Kidney glomerular epithelial cell (primary cell): ENCODE measurements at places on chromosomes 11 and 22.

- peak; percentile 25 for DNase-seq
Observed at GRCh38 chr22:19942157-19943081, 801 bp upstream of the TXNRD2 start.

DNA sequence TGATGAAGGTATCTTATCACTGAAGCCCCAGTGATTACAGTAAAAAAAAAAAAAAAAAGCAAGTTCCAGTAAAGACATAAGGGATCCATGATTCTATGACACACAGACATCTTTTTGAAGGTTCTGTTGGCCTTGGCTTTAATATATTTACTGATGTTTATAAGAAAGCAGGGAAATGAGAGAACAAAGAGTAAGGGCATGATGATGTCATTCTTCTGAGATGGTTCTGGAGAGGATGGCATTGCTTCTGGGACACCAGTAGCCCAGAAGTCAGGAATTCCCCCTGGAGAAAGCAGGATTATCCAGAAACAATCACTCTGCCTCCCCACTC is 233.6 kb downstream of the FAM76B start:
- DNase-seq = no peak

- DNase-seq = peak; percentile 81
Observed at GRCh38 chr11:72041364-72042063, 38.8 kb downstream of the NUMA1 start.

DNA sequence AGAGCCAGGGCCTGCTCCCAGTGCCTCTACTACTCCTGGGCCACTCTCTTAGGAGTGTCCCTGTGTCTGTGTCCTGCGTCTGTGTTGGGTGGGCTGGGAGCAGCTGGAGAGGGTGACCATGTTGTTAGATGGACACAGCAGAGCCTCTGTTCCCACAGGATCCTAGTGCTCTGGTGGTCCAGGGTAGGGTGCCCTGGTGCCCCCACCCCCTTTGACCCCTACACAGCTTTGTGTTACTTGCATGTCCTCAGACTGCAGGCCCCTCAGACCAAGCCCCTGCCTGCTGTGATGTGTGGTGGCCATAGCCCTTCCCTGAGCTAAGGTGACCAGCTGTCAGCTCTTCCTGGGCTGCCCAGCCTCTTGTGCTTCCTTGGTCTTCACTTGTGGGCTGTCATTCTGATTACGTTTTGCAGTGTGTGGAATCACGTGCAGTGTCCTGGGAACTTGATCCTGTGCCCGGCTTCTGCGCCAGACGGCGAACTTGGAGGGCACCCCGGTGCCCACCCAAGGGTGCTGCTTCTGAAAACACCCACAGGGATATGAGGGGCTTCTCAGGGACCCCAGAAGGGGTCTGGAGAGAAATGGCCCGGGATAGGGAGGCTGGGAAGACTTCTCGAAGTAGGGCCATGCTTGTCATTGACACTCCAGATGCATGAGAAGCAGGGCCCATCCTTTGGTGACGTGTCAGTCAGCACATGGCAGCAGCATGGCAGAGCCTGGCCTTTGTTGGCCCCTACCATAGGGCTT is 1.5 kb downstream of the TANGO2 start:
- no peak for DNase-seq

DNA sequence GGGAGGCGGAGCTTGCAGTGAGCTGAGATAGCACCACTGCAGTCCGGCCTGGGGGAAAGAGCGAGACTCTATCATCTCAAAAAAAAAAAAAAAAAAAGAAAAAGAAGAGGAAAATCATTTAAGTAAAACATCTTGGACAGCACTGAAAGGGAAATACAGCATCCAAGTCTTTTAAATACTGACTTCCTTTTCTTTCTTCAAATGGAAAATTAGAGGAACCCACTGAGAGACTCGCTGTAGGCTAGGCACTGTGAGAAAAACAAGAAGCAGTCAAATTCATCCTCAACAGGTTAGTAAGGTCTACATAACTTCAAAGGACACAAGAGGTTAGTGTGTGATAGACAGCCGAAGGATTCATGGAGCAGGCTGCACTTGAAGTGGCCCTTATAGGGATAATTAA is 243.7 kb downstream of the BLID start:
- no peak for DNase-seq

- peak; percentile 42 for DNase-seq
Observed at GRCh38 chr22:26660961-26661578, 3.7 kb downstream of the MIAT start.

GRCh38 chr11:117940736-117941135 is 11.5 kb upstream of the TMPRSS13 start:
- no peak for DNase-seq

DNA sequence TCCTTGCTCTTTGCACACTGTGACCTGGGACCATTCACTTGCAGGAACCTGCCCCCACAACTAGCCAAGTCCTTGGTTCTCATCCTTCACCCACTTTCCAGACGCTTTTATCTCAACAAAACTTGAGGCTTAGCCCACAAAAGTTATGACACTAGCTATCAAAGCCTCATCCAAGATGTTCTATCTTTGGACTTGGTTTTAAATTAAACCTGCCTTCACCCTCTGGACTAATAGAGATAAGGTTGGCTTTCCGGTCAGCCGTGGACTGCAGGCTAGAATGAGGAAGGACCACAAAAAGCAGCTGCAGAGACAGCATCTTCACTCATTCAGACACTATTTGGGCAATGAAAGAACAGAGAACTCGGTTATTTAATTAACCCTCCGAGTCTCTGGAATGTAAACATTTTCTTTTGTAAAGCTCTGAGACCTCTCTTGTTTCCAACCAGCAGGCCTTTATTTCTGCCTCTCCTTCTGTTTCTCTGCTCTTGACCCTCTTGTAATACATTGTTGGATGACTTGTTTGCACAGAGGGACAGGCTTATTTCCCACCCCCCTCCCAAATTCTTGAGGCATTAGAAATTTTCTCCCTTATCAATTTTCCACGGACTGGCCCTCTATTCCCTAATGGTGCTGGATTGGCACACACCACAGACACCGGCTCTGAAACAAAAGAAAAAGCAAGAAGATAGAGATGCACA is 41.4 kb downstream of the ARL14EP start:
- DNase-seq = no peak

DNA sequence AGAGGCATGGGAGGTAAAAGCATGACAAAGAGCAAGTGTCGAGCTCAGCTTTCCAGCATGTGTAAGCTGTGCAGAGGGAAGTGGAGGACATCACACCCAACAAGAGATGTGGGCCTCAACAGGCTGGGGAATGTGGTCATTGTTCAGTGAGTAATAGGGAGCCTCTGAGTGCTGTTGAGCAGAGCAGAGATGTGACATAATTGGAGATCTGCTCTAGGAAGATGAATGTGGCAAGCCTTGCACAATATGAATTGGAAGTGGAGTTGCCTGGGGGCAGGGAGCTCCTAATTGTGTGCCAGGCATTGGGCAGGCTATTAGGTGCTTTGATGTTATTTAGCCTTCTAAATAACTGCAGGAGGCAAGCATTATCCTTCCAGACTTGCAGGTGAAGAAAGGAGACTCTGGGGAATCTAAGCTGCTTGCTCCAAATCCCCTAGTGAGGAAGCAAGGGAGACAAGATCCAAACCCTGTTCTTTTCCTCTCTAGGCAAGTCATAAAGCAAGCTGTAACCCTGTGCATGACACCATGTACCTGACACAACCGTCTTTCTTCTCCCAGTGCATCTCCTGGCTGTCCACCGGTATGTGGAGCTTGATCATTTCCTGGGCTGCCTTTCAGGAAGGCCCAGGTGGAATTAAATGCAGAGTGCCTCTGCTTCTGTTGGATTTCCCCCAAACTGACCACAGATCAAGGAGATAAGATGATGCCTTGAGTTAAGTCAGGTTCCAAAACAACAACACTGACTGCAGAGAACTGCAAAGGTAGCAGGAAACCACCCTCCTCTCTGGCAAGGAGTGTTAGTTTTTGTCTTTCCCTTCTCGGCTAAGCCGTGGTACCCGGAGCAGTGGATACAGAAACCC is 221.4 kb downstream of the TENM4 start:
- no peak for DNase-seq

DNA sequence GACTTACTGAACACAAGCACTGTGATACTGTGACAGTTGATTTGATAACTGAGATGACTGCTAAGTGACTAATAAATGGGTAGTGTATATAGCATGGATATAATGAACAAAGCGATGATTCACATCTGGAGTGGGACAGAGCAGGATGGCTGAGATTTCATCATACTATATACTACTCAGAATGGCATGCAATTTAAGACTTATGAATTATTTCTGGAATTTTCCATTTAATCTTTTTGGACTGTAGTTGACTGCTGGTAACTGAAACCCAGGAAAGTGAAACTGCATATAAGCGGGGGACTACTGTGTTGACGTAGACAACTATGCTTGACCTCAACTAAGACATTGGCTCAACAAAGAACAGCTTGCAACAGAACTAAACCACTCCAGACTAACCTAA is 20.0 kb upstream of the NUCB2 start:
- no peak for DNase-seq

- no peak for DNase-seq
Observed at GRCh38 chr11:46296528-46297448, 19.3 kb downstream of the CREB3L1 start.

DNA sequence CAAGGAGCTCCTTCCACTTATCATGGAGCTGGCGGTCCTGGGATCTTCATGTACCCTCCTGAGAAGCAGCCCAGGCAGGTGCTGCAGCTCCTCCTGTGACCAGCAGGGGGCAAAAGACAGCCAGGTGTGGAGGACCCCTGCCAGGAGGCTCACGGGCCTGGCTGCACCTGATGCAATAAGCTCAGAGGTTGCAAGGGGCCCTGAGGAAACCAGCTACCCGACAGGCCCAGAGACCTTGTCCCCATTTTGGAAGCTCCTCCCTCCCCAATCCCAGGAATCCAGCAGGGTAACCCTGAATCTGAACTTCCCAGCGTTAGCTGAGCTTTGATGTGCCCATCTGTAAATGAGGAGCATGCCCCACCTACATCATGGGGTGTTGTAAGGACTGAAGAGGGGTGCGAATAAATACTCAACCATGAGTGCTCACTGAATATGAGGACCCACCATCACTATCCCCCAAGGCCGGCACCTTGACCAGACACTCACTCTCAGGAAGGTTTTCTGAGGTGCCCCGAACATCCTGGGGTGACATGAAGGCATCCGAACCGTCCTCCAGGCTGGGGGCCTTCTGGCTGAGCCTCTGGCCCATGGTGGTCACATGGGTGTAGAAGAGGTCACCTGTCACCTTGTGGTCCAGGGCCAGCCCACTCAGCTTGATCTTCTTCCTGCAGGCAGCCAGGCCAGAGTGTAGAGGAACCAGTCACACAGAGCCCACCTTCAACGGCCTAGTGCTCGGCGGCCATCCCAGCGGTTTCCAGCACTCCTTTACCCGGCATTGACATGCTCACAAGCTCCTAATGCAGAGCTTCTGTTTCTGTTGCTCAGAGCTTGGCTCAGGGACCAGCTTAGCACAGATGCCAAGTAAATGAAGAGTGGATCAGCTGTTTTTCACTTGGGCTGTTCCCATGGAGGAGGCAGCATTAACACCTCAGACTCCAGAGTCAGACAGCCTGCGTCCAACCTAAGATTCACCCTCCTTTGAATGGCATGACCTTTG is 21.7 kb downstream of the SLC43A1 start:
- no peak for DNase-seq

GRCh38 chr11:73210916-73211667 is 7.0 kb upstream of the P2RY2 start:
- no peak for DNase-seq

- DNase-seq = peak; percentile 72
Observed at GRCh38 chr11:27319072-27319471, 43.9 kb downstream of the CCDC34 start.

DNA sequence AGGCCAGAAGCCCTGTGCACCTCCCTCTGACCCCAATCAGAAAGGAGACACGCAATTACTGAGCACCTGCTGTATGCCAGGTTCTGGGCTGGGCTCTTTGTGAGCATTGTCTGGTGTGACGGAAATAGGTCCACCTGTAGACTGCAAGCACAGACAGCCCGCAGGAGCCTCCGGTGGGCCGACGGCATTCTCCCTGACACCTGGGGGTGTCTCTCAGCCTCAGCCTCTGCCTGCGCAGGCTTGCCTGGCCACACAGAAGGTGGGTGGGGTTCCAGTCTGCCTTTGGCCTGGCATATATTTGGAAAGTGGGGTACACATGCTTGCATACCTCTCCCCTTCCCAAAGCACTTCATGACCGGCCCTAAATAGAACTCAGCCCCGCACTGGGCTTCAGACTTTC is 129.3 kb downstream of the BUD13 start:
- no peak for DNase-seq

GRCh38 chr11:15493921-15494620 is 379.3 kb downstream of the INSC start:
- DNase-seq = peak; percentile 69

DNA sequence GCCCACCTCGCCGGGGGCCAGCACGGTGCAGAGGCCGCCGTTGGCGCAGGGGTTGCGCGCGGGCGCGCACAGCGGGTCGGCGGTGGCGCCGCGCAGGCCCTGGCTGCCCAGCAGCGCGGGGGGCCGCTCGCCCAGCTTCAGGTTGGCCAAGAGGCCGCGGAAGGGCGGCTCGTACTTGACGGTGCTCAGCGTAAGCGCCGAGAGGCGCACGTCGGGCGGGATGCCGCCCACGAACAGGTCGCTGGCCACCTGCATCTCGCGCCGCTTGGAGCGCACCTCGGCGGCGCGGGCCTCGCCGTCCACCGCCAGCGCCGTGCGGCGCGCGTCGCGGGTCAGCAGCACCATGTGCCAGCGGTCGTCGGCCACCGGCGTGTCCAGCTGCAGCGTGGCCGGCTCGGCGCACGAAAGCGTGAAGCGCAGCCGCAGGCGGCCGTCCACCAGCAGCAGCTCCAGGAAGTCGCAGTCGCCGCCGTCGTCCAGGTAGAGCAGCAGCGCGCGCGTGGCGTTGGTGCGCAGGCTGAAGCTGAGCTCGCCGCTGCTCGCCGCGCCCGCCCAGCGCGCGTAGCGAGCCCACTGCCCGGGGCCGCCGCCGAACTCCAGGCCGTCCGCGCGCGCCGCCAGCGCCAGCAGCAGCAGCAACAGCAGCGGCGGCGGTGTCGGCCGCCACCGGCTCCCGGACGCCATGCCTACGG is 9.8 kb downstream of the NRXN2 start:
- no peak for DNase-seq

DNA sequence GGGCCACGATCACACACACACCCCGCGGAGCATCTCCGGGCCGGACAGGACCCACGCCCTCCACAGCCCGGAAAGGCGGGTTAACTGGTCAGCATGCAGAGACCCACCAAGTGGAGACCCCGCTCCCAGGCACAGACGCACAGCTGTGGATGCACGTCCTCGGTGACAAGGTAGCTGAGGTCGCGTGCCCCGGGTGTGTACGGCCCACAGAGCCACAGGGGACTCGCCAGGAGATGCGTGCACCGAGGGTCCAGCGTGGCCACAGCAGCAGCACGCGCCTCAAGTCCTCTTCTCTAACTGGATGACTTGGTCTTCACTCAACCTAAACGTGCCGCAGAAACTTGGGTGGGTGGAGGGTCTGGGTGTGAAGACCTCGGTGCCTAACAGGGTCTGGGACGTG is 5.5 kb downstream of the H19 start:
- no peak for DNase-seq
